Stimulated activated CD4-positive, alpha-beta T cell treated with anti-CD3 and anti-CD28 coated beads, Interleukin-12 subunit alpha, Interleukin-12 subunit beta, amount 100 ng/mL, for 48 hours (primary cell): ENCODE measurements at places on chromosomes 5 and 9.
A peak's percentile ranks its signal among the peaks of the same experiment; 100 is the strongest.

DNA sequence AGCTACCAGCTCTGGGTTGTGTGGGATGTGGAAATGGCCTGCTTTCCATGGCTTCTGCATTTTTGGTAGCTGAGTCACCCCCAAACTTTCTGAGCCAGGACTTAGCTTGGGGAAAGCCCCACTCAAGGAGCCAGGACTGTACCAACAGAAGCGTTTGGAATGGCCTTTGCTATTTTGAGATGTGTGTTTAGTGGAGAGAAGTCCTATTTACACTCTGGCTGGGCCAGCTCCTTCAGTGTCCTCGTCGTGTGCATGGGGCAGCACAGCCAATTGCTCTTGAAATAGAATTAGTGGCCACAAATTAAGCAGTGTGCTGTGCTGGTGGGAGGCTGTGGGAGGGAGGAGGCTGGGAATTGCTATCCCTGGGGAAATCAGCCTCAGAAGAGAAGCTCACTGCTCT is 51.6 kb downstream of the ENTREP1 start:
- DNase-seq: no peak

GRCh38 chr5:19297934-19298333 is 690.1 kb downstream of the CDH18 start:
- no peak for DNase-seq

DNA sequence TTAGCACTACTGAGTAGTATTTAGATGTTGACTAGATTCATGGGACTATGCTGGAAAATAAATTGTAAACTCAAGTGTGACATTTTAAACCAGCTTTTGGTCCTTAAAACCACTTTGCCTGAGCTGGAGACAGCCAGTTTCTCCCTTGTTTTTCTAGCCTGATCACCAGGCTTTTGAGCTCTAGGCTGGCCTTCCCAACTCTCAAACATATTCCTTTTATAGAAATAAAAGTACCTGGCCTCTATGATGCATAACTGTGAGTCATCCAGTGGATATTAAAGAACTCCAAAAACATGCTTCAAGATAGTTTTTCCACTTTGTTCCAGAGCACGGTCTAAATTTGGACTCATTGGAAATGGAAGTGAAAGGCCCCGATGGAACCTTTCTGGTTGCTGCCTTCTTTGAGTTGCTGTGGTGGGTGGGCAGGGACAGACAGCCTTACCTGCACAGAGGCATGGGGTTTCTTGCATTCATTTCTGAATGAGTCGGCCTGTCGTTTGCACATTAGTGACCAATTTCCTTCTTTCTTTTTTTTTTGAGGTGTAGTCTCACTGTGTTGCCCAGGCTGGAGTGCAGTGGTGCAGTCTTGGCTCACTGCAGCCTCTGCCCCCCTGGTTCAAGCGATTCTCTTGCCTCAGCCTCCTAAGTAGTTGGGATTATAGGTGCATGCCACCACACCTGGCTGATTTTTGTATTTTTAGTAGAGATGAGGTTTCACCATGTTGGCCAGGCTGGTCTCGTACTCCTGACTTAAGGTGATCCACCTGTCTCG is 43.1 kb downstream of the TRIO start:
- no peak for DNase-seq

DNA sequence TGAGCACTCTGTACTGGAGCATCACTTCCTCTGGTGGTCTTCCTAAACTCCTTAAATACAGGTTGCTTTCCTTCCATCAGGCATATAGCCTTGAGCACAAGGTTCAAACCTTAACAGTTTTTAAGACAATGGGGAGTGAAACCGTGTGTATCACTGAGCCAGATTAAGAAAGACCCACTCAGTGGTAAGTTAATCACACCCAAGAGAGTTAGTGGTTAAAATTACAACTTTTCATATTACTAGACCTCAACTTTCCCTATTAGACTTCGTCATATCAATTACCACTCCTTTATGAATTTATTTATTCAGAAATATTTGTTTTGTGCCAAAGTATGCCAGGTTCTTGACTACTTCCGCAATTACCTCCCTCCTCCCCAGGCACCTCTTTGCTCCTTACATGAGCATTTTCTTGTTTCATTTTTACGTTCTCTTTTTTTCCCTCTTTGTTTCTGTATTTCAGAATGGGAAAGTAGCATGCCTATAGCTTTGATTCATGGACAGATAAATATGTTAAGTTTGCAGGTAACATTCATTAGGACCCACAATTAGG is 351.0 kb downstream of the KIAA0825 start:
- no peak for DNase-seq

DNA sequence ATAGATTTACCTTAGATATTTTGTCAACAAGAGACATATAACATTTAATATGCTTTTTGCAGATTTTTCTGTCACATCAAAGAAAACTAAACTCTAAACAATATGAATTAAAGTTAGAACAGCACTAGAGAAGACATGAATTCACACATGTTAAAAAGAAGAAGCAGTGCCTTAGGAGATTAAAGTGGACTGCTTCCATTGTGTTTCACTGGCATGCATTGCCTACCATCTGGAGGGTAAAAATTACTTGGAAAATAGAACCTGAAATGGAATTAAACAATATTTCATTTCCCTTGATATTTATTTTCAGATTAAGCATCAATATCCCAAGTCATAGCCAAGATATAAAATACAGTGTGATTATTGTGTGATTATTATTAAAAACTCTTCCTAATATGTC is 319.4 kb upstream of the CDH18 start:
- no peak for DNase-seq

DNA sequence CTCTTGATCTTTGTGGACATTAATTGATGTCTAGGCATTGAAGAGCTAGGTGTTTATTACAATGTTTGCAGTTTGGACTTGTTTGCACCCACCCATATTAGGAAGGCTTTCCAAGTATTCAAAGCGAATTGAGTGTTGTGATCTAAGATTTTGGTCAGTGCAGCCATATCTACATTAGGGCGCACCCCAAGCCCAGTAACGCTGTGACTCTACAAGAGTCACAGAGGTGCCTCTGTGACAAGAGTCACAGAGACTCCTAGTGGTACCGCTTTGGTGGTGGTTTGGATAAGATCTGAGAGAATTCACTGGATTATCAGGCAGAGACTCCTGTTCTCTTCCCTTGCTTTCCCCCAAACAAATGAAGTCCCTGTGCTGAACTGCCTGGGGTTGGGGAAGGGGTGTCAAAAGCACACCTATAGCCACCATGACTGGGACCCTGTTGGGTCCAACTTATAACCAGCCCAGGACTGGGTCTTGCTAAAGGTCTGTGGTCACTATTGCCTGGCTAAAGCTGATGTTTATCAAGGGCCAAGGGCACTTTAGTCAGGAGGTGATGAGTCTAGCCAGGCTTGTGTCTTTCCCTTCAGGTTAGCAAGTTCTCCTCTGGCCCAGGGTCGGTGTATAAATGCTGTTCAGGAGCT is 114.1 kb upstream of the RIOK2 start:
- no peak for DNase-seq

GRCh38 chr5:148713735-148714508 is 59.6 kb upstream of the HTR4 start:
- no peak for DNase-seq

- DNase-seq: no peak
Measured at GRCh38 chr5:113232667-113233066, 202.1 kb downstream of the TSSK1B start.

DNA sequence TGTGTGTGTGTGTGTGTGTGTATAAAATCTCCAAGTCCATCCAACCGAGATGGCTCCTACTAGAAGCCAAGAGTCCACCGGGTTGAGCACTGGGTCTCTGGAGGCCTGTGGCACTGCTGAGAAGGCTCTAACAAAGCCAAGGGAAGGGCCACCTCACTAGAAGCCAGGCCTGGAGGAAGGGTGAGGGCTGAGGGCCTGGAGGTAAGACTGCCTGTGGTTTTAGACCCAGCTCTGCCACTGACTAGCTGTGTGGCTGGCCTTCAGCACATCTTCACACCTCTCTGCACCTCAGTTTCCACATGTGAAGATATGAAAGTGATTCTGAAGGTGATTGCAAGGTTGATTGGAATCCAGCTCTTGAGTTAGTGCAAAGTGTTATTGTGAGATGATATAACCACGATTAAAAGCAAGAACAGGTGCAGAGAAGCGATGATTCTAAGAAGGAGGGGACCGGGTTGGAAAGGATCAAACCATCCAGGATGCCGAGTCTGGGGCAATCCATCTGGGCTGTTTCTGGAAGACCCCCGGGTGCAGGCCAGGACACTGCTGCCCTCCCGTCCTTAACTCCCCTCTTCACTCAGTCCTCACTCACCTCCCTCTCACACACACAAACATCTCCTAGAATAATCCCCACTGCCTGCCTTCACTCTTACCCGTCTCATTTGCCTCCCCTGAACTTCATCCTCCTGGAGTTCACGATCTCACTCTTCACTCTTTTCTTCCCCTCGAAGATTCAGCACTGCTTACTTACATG is 2.3 kb downstream of the IL4 start:
- no peak for DNase-seq

DNA sequence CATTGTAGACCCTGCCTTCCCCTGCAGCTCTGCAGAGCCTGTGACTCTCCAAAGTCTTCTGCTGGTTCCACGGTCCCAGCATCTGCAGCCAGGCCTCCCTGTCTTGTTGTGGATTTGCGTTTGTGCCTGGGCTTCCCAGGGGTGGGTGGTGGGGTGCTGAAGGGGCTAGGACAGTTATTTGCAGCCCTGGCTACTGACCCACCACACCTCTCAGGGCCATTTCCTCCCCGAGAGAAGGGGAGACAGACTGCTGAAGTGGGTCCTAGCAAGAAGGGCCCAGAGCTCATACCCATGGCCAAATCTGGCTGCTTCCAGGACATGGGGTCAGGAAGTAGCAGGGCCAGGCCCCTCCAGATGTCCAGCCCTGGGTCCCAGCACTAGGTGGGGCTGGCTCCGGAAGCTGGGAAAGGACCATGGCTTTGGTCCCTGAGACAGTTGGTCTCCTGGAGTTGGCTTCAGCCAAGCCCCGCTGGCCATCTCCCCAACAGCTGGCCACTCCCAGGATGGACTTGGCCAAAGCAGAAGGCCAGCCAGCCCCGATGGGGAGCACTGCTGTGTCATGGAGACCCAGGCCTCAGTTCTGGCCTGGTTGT is 26.3 kb downstream of the GSN start:
- no peak for DNase-seq

GRCh38 chr5:54885636-54886035 is 99.8 kb downstream of the ESM1 start:
- DNase-seq: no peak

GRCh38 chr5:56637321-56637920 is 177.9 kb upstream of the MAP3K1 start:
- DNase-seq: no peak

- DNase-seq: peak; percentile 53
Measured at GRCh38 chr5:157596487-157596886, 20.9 kb upstream of the ADAM19 start.

GRCh38 chr9:124477648-124478285 is 27.5 kb downstream of the ADGRD2 start:
- DNase-seq: no peak

- no peak for DNase-seq
Measured at GRCh38 chr5:40160435-40160834, 519.3 kb upstream of the PTGER4 start.

DNA sequence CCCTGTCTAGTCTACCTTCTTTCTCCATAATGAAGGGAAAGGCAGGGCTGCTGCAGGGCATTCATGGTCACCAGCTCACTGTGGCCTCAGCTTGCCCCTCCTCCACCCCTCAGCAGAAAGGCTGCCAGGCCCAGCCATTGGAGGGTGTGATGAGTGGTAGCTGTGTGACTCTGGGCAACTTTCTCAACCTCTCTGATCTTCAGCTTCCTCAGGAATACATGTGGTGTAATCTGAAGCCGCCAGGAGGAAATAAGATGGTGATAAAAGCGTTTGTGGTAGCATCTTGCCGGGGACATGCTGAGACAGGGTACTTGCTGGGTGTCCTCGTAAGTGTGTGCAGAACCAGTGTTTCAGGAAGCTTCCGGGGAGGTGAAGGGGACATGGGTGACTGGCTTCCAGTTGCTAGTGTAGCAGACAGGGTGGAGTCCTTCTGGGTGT is 9.8 kb downstream of the CXCL14 start:
- no peak for DNase-seq

- DNase-seq: no peak
Measured at GRCh38 chr5:17229313-17229712, 11.9 kb downstream of the BASP1 start.

DNA sequence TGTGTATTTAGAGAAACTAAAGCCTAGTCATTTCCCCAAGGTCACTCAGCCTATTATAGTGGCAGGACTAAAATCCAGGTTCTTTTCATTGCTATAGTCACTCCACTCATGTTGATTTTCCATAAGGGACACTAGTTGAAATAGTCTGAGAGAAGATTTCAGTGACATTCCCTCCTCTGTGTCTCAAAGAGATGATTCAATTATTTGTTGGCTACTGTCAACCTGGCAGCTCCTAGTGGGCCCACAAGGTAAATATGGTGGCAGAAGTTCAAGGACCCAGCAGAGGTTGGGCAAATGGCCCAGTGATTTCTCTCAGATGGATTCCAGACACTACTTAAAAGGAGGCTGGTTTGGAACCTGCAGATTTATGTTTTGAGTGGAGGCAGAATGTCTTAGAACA is 48.1 kb downstream of the G3BP1 start:
- DNase-seq: no peak

DNA sequence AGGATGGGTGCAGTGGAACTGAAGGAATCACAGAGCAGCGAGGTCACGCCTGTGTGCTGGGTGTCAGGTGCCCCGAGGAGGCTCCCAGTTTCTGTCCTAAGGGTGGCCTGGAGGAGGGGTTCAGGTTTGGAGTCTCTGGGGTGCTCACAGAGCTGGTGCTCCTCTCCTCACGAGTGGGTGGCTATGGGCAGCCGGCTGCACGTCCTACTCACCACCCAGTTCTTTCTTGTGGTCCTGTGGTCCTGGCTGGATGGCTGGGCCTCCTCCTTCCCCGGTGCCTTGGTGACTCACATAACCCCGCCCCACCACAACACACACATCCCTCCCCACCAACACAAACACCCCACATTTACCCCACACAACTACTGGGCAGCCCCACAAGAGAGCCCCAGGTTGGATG is 9.9 kb upstream of the PTGS1 start:
- DNase-seq: no peak

- no peak for DNase-seq
Measured at GRCh38 chr5:57437976-57438805, 44.4 kb downstream of the ACTBL2 start.

DNA sequence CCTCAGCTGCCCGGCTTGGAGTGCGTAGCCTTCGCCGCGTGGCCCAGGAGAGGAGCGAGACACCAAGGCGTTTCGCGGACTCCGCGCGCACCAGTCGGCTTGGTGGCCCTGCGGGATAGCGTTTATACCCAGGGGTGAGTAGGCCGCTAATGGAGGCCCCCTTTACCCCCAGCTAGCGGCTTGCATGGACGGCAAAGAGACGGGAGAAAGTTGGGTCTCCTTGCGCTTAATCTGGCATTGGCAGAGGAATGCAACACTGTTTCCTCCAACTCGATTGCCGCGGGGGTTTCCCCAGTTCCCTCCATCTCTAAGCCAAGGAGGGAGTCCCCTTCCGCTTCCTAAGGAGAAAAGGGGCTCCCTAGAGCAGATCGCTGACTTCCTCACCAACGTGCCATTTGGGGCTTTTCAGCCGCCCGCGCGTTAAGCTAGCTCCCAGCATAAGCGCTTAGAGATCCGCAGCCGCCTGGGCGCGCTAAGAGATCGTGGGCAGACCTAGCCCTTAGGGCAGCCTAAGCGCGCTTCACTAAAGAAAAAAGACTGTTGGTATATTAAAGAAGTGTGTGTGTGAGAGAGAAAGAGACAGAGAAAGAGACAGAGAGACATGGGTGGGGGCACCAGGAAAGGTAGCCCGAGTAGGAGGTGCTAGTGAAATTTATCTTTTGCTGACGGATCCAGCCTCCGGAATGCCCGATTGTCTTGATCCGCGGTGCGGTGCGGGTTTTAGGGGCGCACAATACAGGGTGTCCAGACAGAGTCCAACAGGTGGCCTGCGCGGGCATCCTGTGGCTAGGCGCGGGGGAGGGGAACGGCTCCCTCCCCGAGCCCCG is 597.9 kb upstream of the SGCD start:
- no peak for DNase-seq
